ENCODE measurements at places on chromosomes 13 and 19.
A peak's percentile ranks its signal among the peaks of the same experiment; 100 is the strongest.

DNA sequence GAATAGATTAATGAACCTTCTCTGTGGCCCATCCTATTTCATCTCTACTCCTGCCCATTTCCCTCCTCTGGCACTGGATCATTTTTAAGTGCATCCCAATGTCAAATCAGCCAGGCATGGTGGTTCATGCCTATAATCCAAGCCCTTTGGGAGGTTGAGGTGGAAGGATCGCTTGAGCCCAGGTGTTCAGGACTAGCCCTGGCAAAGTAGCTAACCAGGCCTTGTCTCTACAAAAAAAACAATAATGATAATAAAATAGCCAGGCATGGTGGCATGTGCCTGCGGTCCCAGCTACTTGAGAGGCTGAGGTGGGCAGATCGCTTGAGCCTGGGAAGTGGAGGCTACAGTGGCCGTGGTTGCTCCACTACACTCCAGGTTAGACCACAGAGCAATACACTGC lies 517.0 kb downstream of the MYO16 start:
- no peak for DNase-seq

GRCh38 chr13:95335667-95336066 lies 34.4 kb upstream of the ABCC4 start:
- no peak for DNase-seq

DNA sequence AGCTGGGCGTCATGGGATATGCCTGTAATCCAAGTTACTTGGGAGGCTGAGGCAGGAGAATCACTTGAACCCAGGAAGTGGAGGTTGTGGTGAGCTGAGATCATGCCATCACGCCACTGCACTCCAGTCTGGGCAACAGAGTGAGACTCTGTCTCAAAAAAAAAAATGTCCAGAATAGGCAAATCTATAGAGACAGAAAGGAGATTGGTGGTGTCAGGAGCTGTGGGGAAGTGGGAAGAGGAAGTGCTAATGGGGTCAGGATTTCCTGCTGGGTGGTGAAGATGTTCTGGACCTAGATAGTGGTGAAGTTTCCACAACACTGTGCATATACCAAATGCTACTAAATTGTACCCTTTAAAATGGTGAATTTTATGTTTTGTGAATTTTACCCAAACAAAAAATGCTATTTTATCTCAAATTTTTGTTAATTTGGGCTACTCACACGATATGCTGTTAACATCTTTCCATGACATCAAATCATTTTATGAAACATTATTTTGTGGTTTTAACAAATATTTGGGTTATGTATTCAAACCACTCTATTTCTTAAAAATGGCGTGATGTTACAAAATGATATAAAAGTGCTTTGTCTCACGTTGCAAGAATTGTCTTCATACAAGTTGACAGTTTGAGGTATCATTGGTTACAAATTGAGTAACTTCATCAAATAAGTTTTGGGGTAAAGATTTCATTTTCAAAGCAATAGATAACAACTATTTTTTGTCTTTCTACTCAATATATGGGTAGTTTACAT lies 7.4 kb upstream of the CYP4F3 start:
- no peak for DNase-seq

DNA sequence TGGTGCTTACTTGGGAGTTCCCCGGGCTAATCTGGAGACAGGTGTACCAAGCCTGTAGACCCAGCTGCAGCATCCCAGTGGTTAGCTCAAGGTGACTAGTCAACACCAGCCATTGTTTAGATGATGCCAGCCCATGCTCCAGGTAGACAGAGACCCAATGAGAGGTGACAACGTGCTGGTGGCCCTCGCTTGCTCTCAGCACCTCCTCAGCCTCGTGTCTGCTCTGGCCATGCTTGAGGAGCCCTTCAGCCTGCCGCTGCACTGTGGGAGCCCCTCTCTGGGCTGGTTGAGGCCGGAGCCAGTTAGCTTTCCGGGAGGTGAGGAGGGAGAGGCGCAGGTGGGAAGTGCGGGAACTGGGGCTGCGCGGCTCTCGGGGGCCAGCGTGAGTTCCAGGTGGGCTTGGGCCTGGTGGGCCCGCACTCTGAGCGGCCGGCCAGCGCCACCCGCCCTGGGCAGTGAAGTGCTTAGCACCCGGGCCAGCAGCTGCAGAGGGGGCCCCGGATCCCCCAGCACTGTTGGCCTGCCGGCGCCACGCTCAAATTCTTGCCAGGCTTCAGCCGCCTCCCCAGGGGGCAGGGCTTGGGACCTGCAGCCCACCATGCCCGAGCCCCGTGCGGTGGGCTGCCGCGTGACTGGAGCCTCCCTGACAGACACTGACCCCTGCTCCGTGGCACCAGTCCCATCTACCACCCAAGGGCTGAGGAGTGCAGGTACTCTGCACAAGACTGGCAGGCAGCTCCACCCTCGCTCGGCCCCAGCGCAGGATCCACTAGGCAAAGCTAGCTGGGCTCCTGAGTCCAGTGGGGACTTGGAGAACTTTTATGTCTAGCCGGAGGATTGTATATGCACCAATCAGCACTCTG lies 85.9 kb upstream of the VSTM2B start:
- DNase-seq = no peak

- DNase-seq = no peak
These were observed 348.3 kb downstream of the LIG4 start for GRCh38 chr13:107866941-107867623.

GRCh38 chr19:46056536-46056935 lies 15.7 kb upstream of the IGFL4 start:
- DNase-seq = no peak

DNA sequence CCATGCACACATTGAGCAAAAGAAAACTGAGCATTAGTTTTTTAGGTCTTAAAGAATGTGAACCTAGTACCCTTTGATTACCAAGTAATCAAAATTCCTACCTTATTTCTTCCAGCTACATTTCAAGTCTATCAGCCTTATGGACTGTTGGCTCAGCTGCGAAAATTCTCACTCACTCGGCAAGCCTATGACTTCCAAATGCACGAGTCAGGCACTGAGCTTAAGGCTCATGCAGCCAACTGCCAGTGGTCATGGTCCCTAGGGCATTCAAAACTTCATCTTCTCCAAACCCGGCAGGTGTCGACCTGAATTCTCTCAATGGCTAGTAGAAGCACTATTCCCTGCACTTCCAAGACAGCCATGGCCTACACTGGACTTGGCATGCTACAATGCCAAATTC lies 41.2 kb downstream of the RUBCNL start:
- DNase-seq = no peak

GRCh38 chr19:28920269-28921066 lies 292.5 kb downstream of the UQCRFS1 start:
- DNase-seq = no peak

GRCh38 chr19:19417046-19417445 lies 11.6 kb downstream of the GATAD2A start:
- no peak for DNase-seq

DNA sequence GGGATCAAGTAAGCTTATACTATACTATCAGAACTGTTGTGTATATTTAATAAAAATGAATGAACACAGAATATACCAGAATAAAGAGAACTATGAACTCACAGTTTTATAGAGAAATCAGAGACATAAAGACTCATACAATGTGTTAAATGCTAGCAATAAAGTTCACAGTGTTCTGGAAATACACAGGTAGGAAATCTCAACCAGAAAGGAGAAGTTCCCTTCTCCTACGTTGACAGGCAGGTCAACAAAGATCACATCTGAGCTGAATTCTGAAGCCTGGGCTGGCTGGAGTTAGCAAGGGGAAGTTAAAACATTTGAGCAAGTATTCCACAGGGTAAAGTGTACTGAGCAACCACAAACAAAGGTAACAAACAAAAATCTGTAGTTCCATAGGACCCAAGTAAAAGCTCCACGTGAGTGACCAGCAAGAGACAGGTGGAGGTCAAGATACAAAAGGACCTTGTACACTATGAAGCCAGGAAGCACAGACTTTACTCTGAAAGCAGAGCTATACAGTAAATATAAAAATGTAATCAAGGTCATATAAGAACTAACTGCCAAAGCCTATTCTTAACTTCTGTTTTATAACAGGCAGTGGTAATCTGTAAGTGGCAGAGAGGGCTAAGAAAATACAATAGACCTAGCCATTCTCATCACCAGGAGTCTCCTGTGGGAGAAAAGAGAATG lies 13.0 kb downstream of the FBXL3 start:
- DNase-seq = no peak

DNA sequence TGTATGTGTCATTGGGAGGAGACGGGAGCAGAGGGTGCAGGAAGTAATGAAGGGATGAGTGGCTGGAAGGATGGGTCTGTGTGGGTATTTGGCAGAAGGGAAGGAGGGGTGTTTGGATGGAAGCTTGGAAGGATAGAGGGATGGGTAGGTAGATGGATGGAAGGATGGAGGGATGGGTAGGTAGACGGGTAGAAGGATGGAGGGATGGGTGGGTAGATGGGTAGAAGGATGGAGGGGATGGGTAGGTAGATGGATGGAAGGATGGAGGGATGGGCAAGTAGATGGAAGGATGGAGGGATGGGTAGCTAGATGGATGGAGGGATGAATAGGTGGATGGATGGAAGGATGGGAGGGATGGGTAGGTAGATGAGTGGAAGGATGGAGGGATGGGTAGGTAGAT lies 41.7 kb upstream of the EHD2 start:
- no peak for DNase-seq

GRCh38 chr19:29843180-29844051 lies 31.6 kb downstream of the CCNE1 start:
- no peak for DNase-seq

DNA sequence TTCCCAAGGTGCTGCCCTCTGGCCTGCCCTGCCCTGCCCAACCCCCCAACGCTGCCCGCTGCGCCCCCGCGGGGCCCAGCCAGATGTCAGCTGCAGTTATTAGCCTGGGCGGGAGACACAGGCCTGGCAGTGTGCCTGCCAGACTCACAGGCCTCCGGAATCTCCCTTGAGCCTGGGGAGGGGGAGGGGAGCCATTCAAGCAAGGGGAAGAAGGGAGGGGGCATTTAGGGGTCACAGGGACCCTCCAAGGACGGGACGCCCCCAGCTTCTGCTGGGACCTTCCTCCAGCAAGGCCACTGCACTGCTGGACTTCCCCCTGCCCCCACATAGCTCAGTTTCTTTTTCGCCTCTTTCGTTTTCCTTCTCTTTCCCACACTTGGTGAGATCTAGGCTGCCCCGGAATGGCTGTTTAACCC lies 2.6 kb upstream of the JUNB start:
- DNase-seq = peak; percentile 84

GRCh38 chr19:33310606-33311325 lies 8.4 kb upstream of the CEBPA start:
- peak; percentile 58 for DNase-seq

DNA sequence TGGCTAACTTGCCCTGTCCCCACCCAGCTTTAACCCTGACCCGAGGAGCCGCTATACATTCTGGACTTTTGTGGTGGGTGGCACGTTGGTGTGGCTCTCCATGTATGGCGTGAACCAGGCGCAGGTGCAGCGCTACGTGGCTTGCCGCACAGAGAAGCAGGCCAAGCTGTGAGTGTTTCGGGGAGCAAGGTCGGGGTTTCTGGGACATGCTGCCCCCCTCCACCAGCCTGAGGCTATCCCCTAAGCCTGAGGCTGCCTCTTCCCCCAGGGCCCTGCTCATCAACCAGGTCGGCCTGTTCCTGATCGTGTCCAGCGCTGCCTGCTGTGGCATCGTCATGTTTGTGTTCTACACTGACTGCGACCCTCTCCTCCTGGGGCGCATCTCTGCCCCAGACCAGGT lies 6.0 kb downstream of the SLC5A5 start:
- DNase-seq = no peak

DNA sequence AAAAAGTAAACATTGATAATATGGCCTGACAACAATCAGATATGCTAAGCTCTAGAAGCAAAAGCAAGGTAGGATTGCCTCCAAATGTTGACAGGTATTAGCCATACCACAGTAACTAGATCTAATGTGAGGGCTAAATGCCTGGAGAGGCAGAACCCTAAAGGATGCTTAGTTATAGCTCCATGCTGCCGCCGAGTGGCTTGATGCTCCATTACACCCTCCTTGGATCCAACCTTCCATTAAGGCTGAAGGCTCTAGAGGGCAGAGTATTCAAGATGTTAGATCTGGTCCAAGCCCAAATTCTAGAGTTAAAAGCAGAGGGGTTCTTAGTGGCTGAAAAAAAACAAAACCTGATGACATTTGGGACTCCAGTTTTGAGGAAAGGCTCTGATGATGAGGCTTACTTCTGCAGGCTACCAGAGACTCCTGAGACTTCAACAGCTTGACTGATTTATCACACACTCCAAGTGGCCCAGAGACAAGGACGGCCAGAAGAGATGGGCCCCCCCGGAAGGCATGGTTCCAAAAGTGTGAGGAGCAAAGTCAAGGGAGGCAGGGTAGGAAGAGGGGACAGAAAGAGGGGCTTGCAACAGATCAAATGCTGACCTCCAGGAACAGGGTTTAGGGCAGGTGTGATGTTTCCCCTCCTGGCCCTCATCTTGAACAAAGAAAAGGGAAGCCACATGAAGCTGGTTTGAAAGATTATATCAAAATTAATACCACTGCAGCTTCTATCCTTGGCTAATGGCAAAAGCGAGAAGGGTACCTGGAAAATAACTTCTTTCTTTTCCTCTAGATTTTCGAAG lies 21.9 kb upstream of the CPB2 start:
- DNase-seq = peak; percentile 64

- no peak for DNase-seq
These were observed 26.2 kb downstream of the GPR42 start for GRCh38 chr19:35397064-35397463.

All from small intestine (tissue), 16 donors.